ENCODE measurements at places on chromosomes 13 and 19.

- DNase-seq = no peak
These were observed 1.6 kb upstream of the KANK2 start for GRCh38 chr19:11198769-11199424.

DNA sequence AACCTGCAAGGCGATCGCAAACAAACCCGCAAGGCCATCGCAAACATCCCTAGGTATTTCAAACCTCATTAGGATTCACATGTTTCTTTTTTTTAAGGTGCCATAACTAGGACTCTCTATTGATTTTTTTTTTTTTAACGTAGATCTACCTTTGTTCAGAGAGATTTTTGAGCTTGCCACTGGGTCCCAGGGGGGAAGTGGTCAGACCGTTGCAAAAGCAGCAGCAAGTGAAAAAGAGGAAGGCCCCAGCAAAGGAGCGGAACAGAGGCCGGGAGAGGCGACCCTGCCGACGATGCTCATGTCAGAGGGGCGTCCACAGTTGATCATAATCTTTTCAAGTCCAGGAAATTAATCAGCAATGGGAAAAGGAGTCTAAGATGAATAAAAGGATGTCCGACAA is 32.7 kb upstream of the FLT1 start:
- no peak for DNase-seq

DNA sequence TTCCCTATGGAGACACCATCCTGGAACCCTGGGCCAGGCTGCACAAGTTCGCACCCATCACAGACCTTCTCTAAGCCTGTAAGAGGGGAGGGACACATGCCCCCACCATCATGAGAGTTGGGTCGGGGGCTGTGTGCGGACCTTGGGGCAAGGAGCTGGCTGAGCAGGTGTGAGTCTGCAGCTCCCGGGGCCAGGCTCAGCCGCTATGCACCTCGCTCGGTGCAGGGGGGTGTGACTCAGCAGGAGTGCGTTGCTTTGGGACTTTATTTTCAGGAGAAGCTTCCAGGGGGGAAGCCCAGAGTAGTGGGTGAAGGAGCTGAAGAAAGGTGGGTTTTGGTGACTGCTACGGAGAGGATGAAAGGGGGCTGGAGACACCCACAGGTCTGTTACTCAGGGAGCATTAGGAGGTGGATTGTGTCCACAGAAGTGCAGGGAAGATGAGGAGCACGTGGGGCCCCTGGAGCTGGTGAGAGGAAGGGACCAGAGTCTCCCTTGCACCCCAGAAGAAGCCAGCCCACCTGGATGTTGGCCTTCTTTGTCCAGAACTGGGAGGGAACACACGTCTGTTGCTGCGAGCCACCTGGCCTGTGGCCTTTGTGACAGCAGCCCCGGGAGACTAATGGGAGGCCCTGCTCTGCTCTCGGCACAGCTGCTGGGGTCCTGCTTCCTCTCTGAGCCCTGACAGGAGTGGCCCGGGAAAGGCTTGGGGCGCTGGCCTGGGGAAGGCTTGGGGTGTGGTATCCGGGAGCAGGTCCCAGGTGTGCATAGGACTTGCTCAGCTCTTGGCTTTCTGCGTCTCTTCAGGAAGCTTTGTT is 162.6 kb downstream of the TEX29 start:
- DNase-seq = no peak

GRCh38 chr13:19845758-19846157 is 17.7 kb downstream of the ZMYM5 start:
- no peak for DNase-seq

DNA sequence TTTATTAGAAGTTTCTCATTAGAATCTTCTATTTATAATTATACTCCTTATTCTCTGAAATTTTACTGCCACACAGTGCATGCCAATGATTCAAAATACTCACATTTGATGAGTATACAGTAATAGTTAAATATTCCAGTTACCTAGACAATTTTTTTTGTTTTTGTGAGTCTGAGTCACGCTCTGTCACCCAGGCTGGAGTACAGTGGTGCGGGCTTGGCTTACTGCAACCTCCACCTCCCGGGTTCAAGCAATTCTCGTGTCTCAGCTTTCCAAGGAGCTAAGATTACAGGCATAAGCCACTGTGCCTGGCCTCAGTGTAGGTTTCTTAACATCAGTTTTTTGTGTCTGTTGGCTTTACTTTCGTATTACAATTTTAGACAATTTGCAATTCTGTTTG is 87.1 kb downstream of the ZNF486 start:
- DNase-seq = no peak

- no peak for DNase-seq
These were observed 163.1 kb upstream of the TSHZ3 start for GRCh38 chr19:31512181-31512970.

DNA sequence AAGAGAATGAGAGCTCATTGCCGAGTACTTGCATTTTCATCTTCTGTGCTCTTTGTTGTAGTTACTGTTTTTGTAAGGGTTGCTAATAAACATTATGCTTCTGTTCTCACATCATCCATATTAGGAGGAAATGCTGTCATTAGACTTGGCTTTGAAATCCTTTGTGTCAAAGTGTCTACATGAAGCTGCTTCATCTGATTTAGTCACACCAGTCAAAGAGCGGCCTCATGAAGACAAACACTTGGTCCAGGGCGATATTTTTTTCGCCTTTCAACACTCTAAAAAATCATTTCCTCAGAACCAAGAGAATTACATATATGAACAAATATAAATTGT is 105.0 kb downstream of the SPRY2 start:
- DNase-seq = no peak

- no peak for DNase-seq
These were observed 253.4 kb downstream of the TEX29 start for GRCh38 chr13:111573801-111574200.

DNA sequence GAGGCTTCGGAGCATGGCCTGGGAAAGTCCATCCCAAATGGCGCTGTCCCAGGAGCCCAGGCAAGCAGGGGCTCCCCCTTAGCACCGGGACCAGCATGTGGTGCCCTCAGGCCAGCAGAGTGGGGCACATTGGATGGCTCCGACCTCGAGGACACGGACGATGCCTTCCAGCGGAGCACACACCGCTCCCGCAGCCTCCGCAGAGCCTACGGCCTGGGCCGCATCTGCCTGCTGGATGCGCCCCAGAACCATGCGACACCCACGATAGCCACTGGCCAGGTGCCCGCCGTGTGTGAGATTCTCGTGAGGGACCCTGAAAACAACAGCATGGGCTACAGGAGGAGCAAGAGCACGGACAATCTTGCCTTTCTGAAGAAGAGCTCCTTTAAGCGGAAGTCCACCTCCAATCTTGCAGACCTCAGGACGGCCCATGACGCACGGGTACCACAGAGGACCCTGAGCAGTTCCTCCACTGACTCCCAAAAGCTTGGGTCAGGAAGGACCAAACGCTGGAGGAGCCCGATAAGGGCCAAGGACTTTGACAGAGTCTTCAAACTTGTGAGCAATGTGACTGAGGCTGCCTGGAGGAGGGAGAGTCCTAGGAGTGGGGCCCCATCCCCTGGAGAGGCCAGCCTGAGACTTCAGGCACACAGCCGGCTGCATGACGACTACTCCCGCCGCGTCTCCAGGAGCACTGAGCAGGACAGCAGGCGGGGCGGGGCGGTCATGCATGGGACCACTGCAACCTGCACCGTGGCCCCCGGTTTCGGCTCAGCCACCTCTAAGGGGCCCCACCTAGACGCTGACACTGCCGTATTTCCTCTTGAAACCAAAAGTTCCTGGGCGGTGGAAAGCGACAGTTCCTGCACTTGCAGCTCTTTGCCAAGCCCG is 63.1 kb downstream of the SPATA13 start:
- DNase-seq = no peak

DNA sequence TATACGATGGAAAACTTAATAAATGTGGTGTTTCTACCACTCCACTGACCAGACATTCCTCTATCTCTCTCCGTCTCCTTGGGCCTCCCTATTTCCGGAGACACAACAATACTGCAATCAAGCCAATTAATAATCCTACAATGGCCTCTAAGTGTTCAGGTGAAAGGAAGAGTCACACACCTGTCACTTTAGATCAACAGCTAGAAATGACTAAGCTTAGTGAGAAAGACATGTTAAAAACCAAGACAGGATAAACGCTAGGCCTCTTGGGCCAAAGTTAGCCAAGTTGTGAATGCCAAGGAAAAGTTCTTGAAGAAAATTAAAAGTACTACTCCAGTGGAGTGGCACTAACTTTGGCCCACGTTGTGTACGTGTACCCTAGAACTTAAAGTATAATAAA is 22.5 kb downstream of the ZDHHC20 start:
- no peak for DNase-seq
